Activated CD8-positive, alpha-beta memory T cell treated with anti-CD3 and anti-CD28 coated beads for 4 hours (primary cell): ENCODE measurements at places on chromosomes 1 and 21.

DNA sequence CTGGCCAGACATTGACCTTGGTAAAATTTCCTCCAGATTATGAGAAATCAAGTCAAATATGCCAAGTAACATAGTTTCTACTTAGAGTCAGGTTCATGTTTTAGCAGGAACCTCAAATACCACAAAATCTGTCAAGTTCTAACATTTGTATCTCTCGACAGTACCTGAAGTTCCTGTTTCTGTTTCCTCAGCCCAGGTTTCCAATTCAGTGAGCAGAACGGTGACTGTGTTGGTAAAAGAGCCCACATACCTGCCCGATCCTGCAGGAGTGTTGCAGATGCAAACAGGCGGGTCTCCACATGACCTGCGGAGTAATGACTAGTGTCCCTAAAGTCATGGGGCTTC, 57.9 kb upstream of the LGALS8 start:
- DNase-seq: no peak

DNA sequence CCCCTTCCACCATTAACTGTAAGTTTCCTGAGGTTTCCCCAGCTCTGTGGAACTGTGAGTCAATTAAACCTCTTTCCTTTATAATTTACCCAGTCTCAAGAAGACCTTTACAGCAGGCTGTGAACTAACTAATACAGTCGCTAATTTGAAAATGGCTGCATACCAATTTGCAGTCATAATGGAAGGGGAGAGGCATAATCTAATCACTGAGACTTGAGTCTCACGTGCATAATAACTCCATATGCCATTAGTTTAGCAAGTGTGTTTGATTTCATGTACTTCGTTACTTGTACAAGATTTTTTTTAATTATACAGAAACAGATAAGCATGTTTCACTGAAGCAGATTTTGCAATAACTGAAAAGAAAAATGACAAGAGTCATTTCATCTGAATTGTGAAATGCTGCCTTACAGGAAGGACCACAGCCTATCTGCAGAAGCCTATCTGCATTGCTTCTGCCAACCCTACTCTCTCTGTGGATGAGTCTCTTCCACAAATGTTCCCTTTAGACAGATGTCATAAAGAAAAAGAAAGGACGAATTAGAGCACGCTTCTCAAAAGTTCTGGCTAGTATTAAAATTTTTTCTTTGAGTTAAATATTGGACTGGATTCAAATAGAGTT, 99.1 kb downstream of the PTGER3 start:
- DNase-seq: no peak

- DNase-seq: no peak
Measured at GRCh38 chr1:54262244-54262643, 62.3 kb downstream of the MRPL37 start.

- no peak for DNase-seq
Measured at GRCh38 chr1:54254055-54254454, 54.1 kb downstream of the MRPL37 start.

GRCh38 chr1:200166411-200166810, 138.9 kb downstream of the NR5A2 start:
- no peak for DNase-seq

- DNase-seq: no peak
Measured at GRCh38 chr1:115084902-115085511, 4.3 kb downstream of the TSPAN2 start.

GRCh38 chr1:241202401-241202800, 154.6 kb downstream of the RGS7 start:
- DNase-seq: no peak

DNA sequence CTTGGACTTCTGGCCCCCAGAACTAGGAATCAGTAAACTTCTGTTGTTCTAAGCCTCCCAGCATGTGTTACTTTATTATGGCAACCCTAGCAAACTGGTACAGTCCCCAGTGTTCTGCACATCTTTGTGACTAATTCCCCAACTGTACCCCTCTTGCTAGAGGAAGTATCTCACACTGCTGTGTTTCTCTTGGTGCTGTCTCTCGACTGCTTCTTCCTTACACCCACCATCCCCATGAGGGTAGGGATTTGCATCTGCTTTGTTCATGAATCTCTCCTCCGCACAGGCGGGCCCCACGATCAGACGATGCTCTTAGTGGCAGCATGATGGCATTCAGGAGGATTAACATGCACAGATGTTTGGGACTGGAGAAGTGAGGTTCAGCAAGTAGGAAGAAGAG, 46.7 kb downstream of the CLIC6 start:
- no peak for DNase-seq

DNA sequence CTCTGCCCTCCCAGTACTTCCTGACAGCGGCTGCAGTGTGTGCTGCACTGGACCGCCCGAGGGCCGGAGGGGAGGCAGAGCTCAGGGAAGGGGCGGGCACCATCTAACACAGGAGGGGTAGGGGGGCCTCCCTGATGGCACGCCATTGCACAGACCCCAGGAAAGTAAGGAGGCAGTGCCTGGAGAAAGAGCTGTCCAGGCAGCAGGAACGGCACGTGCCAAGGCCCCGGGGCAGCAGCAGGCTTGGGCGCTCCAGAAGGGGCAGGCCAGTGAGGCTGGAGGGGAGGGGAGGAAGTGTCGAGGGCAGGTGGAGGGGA, 110.7 kb downstream of the CRYAA start:
- no peak for DNase-seq

DNA sequence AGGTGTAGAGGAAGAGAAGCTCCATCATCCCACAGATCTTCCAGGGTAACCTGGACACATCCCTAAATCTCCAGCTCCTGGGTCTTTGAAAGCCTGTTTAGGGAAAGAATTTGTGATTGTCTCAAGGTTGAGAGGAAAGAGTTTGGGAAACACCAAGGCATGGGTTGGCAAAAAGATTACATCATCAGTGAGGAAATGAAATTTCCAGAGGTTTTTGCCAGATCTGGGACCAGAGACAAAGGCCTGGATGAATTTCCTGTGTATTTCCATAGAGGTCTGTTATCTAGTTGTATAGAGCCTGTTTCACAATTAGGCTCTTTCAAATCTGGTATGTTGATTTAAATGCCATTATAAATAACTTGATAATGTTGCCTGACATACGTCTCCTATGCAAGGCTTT, 82.3 kb downstream of the GPR89B start:
- no peak for DNase-seq

GRCh38 chr1:25167269-25168192, 64.8 kb downstream of the SYF2 start:
- DNase-seq: no peak

GRCh38 chr1:33055210-33056008, 18.7 kb upstream of the AK2 start:
- DNase-seq: no peak

DNA sequence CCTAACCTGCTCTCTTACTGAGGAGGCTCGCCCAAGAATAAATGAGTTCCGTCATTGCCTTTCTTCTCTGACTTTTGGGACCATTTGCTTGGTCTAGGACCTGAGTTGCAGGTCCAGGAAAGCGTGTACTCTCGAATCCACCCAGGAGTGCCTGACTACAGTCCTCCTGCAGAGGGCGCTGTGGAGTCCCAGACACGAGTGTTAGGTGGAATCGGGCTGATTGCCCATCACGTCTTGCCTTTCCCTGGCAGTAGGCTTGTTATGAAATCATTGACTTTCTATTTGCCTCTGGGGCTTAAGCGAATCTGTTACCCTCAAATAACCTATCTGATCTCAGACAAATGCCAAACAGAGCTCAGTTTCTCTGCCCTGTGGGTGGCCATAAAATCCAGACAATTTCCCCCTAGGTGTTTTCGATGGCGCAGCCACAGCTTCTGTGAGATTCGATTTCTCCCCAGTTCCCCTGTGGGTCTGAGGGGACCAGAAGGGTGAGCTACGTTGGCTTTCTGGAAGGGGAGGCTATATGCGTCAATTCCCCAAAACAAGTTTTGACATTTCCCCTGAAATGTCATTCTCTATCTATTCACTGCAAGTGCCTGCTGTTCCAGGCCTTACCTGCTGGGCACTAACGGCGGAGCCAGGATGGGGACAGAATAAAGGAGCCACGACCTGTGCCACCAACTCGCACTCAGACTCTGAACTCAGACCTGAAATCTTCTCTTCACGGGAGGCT, at the start of gene IL20:
Gene IL20, plus strand, starts transcription at position 685 of the 733 bp plus-strand sequence. CDS start 230 bp downstream, outside the sequence.
- peak; percentile 71 for DNase-seq

DNA sequence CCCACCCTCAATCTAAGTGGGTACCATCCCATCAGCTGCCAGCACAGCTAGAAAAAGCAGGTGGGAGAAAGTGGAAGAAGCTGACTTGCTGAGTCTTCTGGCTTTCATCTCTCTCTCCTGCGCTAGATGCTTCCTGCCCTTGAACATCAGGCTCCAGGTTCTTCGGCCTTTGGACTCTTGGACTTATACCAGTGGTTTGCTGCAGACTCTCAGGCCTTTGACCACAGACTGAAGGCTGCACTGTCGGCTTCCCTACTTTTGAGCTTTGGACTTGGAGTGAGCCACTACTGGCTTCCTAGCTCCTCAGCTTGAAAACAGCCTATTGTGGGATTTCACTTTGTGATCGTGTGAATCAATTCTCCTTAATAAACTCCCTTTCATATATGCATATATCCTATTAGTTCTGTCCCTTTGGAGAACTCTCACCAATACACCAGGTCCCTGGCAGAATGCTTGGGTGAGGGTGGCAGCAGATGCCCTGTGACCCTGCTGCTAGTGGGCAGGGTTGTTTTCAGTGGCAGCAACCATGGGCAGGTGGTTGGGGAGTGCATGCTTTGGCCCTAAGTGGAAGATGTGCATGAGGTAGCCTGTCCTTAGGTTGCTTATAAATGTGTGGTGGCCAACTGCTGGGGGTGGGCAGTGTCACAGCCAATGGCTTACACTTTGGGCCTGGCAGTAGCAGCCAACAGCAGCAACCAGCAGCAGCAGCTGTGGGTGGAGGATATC, 10.8 kb upstream of the ADAM30 start:
- no peak for DNase-seq

- no peak for DNase-seq
Measured at GRCh38 chr21:42537106-42537742, 23.6 kb downstream of the SLC37A1 start.

DNA sequence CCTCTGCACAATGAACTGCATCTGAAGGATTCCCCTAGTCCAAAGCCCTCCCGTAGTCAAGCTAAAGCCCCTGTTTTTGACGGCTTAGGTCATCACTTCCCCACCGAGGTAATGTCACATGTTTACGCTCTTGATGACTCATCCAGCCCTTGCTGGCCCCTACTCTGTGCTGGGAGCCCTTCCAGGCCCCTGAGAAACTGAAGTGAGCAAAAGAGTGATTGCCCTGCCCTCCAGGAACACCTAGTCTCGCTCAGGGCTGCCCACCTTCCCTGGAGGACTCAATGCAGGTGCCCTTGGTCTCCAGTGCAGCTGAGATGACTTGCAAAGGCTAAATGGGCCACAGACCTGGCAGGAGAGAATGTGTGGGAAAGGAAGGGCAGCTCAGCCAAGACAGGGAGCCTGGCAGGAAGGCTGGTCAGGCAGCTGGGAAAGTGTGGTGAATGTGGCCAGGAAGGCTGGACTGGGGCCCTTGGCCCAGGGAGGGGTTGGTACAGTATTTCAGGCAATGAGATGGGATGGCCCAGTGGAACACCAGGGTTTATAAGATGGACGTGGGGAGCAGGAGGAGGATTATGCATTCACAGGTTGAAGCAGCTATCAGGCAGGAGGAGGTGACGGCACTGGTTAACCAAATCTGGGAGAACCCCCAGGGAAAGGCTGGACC, 345.6 kb downstream of the NPHP4 start:
- no peak for DNase-seq

GRCh38 chr21:38937286-38937790, 131.6 kb downstream of the ETS2 start:
- no peak for DNase-seq

- DNase-seq: no peak
Measured at GRCh38 chr1:154574716-154575115, 7.1 kb downstream of the CHRNB2 start.

- DNase-seq: no peak
Measured at GRCh38 chr1:222283147-222283768, 264.6 kb downstream of the HHIPL2 start.

GRCh38 chr1:157348538-157349480, 203.5 kb downstream of the FCRL5 start:
- no peak for DNase-seq

GRCh38 chr1:27912429-27912828, 22.4 kb upstream of the SMPDL3B start:
- no peak for DNase-seq
